ENCODE measurements at places on chromosomes 7 and 10. TPM values are rescaled to one million over a fixed set of nuclear protein-coding genes. Genes with fewer than 3 reads are reported as not detected.

GRCh38 chr7:121562259-121562658 lies 166.2 kb upstream of the FAM3C start:
- no peak for DNase-seq
- H3K27ac ChIP-seq, result no peak overlapping the region
- H3K4me3 ChIP-seq, result no peak overlapping the region
- no peaks in the 10 kb centered on the region for H3K27me3 ChIP-seq
- H3K4me1 ChIP-seq, result no peaks in the 10 kb centered on the region

DNA sequence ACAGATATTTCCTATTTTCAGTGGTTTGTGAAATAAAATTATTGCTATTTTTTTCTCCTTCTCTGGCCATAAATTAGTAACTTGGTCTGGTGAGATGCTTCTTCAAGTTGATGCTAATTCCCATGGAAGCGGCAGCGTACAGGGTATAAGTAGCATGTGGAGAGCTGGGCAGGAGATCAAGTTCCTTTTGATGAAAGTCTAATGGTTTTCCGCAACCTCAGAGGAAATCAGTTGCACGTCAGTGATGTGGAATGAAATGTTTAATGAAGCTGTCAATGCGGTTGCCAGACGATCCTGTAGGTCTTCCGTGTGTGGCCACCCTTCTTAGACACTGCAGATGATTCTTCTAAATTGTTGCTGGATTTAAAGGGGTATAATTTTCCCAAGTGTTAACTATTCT lies 236.4 kb upstream of the GRM3 start:
- no peaks in the 10 kb centered on the region for H3K27me3 ChIP-seq
- no peaks in the 10 kb centered on the region for H3K36me3 ChIP-seq
- H3K27ac ChIP-seq, result no peak overlapping the region
- no peak overlapping the region for H3K4me3 ChIP-seq

DNA sequence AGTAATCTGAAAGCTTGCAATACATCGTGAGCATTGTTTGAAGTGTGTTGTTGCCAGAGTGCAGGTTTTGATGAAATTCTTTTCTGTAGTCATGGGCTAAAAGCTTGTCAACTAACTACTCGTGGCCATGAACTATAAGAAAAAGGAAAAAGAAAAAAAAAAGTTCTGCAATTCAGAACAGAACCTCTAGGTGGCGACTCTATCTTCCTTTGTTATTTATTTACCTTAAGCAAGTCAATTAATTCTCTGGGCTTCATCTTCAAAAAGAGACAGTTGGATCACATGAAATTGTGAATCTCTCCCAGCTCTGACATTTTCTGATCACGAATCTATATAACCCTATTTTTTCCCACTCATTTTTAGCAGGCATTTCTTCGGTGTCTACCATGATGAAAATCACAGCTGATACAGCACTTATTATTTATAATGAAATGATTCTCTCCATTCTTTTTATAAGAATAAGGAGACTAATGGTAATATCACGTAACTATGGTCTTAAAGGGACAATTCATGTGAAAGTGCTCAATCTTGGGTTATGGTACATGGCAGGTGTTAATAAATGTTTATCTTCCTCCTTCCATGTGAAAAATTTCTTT lies 18.8 kb downstream of the TMEM196 start:
- H3K4me1 ChIP-seq, result no peaks in the 10 kb centered on the region
- DNase-seq, result no peak
- H3K27me3 ChIP-seq, result no peaks in the 10 kb centered on the region
- H3K36me3 ChIP-seq, result no peaks in the 10 kb centered on the region
- no peak overlapping the region for H3K27ac ChIP-seq

DNA sequence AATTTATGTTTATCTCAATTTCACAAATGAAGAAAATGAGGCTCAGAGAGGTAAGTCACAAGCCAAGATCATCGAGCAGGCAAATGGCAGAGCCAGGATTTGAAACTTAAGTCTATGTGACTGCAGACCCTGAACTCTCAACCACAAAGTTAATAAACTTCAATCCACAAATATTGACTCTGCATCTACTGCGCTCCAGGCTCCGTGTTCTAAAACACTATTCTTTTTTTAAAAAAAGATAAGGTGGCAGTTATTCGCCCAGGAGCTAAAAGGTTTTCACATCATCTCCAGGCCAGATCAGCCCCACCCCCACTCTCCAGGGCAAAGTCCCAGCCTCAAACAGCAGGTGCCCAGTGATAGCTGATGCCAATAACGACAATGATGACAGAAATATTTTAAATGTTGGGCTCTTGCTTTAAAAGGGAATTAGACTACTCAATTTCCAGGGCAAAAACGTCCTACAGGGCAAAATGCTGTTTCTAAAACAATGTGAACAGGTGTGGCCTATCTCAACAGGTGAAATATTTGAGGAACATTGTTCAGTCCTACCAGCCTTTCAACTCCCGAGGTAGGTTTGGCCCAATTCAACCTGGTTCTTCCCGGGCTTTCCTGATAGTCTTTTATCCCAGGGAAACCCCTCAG lies 85.2 kb downstream of the SORBS1 start:
- no peaks in the 10 kb centered on the region for H3K36me3 ChIP-seq
- DNase-seq, result no peak
- no peaks in the 10 kb centered on the region for H3K27me3 ChIP-seq
- no peak overlapping the region for H3K4me3 ChIP-seq
- H3K27ac ChIP-seq, result peak overlapping the region; percentile 100

GIMAP2 gene
- 11.5 TPM for total RNA-seq

ADAM22 gene
- 8.4 TPM for total RNA-seq
